ENCODE measurements at places on chromosomes 1 and 21.

GRCh38 chr1:120176092-120176855, at the start of gene SEC22B:
SEC22B (minus strand) TSS chr1:120176520; CDS start chr1:120176381, 139 bp downstream.
- peak; percentile 87 for DNase-seq

DNA sequence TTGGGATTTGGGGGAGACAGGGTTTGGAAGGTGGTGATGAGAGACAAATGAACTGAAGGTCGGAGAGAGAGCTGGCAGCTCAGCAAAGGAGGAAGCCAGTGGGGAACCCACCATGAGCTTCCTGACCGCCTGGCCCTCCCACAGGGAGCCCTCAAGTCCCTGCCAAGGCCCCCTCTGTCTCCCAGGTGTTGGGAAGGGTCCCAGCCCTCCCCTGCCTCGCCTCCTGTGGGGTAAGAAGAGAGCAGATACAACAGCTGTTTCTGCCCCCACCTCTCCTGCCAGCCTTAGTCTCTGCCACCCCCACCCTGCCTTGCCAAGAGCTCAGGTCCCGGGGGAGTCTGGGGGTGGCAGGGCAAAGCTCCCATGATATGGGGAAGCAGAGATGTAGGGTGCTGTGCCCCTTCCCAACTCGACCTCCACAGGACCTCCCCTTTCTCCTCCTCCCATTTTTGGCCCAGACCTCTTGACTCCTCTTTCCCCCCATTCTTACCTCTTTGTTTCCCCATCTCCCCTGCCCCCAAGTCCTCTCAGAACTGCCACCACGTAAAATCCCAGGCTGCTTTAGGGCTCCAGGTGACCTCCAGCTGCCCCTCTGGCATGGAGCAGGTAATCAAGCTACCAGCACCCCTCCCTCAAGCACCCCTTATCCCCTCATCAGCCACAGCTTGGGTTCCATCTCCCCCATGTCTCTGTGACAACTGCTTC, 556 bp downstream of the S100A1 start:
- DNase-seq, result no peak

DNA sequence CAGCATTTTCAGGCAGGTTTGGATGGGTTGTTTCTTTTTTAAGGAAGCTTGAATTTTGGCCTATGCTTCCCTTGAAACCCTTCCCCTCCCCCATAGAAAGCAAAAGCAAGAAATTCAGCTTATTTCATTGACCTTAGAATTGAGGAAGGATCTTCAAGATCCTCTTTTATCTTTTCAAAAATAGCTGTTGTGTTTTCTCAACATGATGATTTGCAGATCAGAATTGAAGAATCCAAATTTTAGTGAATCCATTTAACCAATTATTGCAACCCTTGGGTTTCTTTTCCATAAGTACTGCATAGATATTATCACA, 73.7 kb downstream of the LRRC8C start:
- no peak for DNase-seq

DNA sequence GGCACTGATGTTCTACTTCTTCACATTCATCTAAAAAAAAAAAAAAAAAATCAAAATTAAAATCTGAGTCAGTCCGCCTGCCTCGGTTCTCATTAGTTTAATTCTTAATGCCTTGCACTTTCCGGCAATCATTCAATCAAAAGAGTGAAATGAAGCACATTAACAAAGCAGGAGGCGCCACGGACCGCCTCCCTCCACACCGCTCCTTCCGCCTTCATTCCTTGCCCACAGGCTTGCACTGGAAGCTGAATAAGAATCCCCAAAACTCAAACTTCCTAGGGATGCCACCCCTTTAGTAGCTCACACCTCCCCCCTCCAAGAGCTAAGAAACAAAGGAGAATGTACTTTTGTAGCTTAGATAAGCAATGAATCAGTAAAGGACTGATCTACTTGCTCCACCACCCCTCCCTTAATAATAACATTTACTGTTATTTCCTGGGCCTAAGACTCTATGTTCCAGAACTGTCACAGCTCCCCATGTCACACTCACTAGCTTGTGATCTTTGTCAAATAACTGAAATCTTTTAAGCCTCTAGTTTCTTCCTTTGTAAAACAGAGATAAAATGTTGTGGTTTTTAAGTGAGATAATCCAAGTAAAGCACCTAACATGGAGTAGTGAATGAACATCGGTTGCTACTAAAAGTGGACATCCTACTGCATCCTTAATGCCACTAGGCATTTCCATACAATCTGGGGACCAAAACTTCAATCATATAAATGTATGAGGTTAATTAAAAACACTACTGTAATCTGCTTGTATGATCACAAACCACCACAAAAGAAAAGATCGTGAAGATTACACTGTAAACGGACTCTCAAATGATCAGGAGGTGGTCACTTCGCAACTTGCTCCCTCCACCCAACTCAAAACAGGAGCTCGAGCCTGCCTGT, 27.4 kb downstream of the LGALS8 start:
- DNase-seq, result no peak
